ENCODE measurements at places on chromosomes 2 and 18. TPM values are rescaled to one million over a fixed set of nuclear protein-coding genes. Genes with fewer than 3 reads are reported as not detected.

DNA sequence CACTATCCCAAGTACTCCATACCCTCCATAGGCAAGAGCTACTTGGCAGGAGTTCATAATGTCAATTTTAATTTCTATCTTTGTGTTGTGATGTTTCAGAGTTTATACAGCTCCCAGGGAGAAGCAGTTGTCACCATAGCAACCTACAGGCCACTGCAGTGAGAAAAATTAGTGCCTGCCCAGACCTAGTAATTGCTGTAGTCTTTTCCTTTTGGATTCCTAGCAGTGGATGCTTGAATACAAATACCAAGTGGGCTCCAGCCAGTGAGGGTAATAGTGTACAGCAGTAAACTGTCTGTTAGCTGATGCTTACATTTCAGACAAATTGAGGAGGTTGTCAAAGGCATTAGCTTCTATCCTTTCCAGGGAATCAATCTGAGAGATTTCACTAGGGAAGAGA, 26.7 kb downstream of the LHCGR start:
- no peaks in the 10 kb centered on the region for H3K36me3 ChIP-seq
- peak overlapping the region; percentile 69 for H3K27ac ChIP-seq
- DNase-seq = no peak
- no peaks in the 10 kb centered on the region for H3K27me3 ChIP-seq

The CHRNA1 gene
- not detected for total RNA-seq

GRCh38 chr2:3137651-3138300, 239.8 kb downstream of the EIPR1 start:
- H3K27ac ChIP-seq = no peak overlapping the region
- H3K36me3 ChIP-seq = no peaks in the 10 kb centered on the region
- no peaks in the 10 kb centered on the region for H3K4me1 ChIP-seq
- no peak for DNase-seq
- H3K4me3 ChIP-seq = no peak overlapping the region
- no peaks in the 10 kb centered on the region for H3K27me3 ChIP-seq

The GAREM1 gene
- total RNA-seq = 5.2 TPM

All from thyroid gland (tissue), 4 donors.